ENCODE measurements at places on chromosomes 7 and 10.

GRCh38 chr10:93299195-93299594 is 182.9 kb downstream of the MYOF start:
- no peak for DNase-seq

DNA sequence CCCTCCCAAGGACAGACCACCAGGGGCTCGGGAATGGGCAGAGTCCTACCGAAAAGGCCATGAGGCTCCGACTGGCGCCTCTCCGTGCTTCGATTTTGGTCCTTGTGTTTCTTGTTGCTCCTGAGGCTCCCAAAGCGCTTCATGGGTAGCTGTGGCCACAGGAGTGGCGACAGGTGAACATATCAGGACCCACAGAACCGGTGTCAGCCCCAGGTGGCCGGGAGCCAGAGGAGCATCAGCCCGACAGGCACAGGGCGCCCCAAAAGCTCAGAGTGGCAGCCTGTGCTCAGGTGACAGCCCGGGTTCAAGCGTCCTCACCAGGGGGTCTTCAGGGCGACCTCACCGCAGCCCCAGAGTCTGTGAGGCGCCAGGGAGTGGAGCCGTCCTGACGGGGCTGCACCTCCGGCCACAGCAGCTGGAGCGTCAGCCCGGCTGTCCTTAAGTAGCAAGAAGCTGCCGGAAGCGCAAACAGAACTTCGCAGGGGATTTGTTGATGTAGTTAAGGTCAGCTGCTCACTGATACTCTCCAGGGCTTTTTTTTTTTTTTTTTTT is 141.0 kb downstream of the PRKAG2 start:
- no peak for DNase-seq

- no peak for DNase-seq
Measured at GRCh38 chr10:27713941-27714340, 31.7 kb downstream of the MKX start.

- DNase-seq = no peak
Measured at GRCh38 chr7:988426-988911, 5.5 kb downstream of the CYP2W1 start.
